Osteoblast (primary cell): ENCODE measurements at places on chromosomes 6 and 20. TPM values are rescaled to one million over a fixed set of nuclear protein-coding genes. Genes with fewer than 3 reads are reported as not detected.

The GZF1 gene
- 13.0 and 14.5 TPM in 2 replicates for total RNA-seq

GRCh38 chr20:3166913-3167342 lies 6.4 kb downstream of the LZTS3 start:
- peak; percentile 53 for DNase-seq
- H3K4me3 ChIP-seq = no peak overlapping the region
- no peak overlapping the region for H3K27ac ChIP-seq
- peaks cover 2% of the 10 kb centered on the region for H3K27me3 ChIP-seq

GRCh38 chr6:45715508-45715803 lies 300.2 kb downstream of the CLIC5 start:
- no peaks in the 10 kb centered on the region for H3K36me3 ChIP-seq
- peak; percentile 14 for DNase-seq
- H3K4me3 ChIP-seq = no peak overlapping the region
- no peaks in the 10 kb centered on the region for H3K27me3 ChIP-seq

DNA sequence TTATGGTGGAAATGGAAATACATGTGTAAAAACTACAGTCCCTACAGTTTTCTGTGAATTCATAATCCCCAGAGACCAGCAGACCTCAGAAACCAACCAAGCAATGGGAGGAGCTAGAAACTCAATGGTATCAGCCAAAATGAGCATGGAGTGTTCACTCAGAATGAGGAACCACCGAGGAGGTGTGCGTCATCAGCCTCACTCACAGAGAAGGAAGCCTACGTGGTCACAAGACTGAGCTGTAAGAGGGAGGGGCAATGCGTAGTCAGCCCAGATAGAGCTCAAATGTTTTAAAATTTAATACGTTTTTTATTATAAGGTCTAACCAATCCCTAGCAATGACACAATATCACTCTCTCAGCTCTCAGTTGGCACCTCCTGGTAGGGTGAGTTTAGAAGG lies 17.4 kb downstream of the MYLK4 start:
- H3K36me3 ChIP-seq = no peaks in the 10 kb centered on the region
- no peak overlapping the region for H3K4me3 ChIP-seq
- no peak for DNase-seq
- H3K27ac ChIP-seq = peak overlapping the region; percentile 25

The FAXC gene
- total RNA-seq = 0.88 and 1.1 TPM in 2 replicates

GRCh38 chr6:168428052-168428826 lies 12.7 kb upstream of the SMOC2 start:
- no peak overlapping the region for H3K27ac ChIP-seq
- no peaks in the 10 kb centered on the region for H3K36me3 ChIP-seq
- H3K4me3 ChIP-seq = no peak overlapping the region
- no peaks in the 10 kb centered on the region for H3K27me3 ChIP-seq
- H3K4me1 ChIP-seq = no peaks in the 10 kb centered on the region

The GPSM3 gene
- 0.88 and 1.1 TPM in 2 replicates for total RNA-seq

The MMS22L gene
- 10.3 and 11.9 TPM in 2 replicates for total RNA-seq

- DNase-seq = no peak
- peaks cover 5% of the 10 kb centered on the region for H3K4me1 ChIP-seq
- no peaks in the 10 kb centered on the region for H3K27me3 ChIP-seq
- H3K27ac ChIP-seq = no peak overlapping the region
- H3K36me3 ChIP-seq = no peaks in the 10 kb centered on the region
Measured at GRCh38 chr6:41850861-41851260, 44.3 kb downstream of the USP49 start.

The VIP gene
- total RNA-seq = not detected in 2 replicates

DNA sequence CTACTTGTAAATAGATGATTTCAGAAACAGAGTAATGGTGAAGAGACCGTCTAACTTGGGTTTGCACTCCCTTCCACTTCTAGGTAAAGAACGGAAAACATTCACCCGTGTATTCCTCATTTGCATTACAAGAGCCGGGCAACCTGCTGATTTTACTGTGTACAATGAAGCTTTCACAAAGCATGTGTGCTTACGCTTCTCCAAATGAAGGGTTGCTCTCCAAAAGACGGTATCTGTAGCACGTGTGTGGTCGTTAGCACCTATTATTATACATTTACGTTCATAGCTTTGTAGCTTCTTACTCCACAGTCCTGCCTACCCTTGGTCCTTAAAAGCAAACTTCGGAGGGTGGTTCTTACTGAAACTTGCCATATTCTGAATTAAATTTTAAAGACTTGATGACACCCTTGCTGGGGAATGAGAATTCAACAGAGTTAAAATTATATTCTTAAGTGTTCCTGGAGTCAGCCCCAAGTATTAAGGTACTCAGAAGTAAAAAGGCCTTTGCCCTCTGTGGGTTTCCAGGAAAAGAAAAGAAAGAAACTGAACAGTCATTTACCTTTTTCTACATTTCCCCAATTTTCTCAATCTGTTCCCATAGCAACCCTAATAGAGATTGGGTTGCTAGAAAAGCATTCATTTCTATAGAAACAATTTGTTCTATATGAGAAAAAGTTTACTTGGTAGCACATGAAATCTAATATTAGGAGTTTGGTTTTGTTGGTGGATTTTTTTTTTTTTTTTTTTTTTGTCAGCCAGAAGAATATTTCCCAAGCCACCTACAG lies 61.9 kb upstream of the KCNG1 start:
- no peak overlapping the region for H3K4me3 ChIP-seq
- no peak overlapping the region for H3K27ac ChIP-seq
- H3K36me3 ChIP-seq = no peaks in the 10 kb centered on the region

The MYH7B gene
- 0.29 and 0.36 TPM in 2 replicates for total RNA-seq

GRCh38 chr20:61460261-61461052 lies 208.4 kb downstream of the CDH4 start:
- H3K27ac ChIP-seq = no peak overlapping the region
- no peaks in the 10 kb centered on the region for H3K27me3 ChIP-seq
- no peaks in the 10 kb centered on the region for H3K36me3 ChIP-seq
- no peak overlapping the region for H3K4me3 ChIP-seq
- DNase-seq = peak; percentile 31

- no peak overlapping the region for H3K4me3 ChIP-seq
- peaks cover 15% of the 10 kb centered on the region for H3K36me3 ChIP-seq
- no peak for DNase-seq
- H3K27me3 ChIP-seq = no peaks in the 10 kb centered on the region
- H3K27ac ChIP-seq = no peak overlapping the region
- peaks cover 13% of the 10 kb centered on the region for H3K4me1 ChIP-seq
Measured at GRCh38 chr20:1901704-1902103, 6.5 kb downstream of the SIRPA start.

The SAPCD1 gene
- 0.59 and 1.4 TPM in 2 replicates for total RNA-seq

DNA sequence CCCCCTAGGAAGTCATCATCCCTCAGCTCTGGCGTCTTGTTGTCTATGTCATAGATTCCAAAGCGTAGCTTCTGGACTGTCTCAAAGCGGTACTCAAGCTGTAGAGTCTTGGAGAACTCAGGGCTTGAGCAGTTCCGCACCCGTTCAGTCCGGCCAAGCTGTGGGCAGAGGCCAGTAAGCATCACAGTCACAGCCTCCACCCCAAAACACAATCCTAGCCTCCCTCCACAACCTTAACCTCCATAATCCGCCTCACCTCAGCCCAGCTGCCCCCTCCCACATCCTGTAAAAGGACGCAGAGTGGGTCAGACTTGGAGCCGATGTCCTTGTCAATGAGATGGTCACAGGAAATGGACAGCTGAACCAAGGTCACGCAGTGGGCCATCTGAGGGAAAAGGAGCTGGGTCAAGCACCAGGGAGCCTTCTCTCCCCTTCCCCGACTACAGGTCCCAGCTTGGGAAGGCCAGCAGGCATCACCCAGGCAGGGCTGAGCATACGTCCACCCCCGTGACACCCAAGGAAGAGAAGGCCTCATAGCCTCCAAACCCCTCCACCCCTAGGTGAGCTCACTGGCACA lies 17.0 kb downstream of the SPAG4 start:
- no peak overlapping the region for H3K27ac ChIP-seq
- H3K27me3 ChIP-seq = no peaks in the 10 kb centered on the region
- H3K4me3 ChIP-seq = no peak overlapping the region
- H3K4me1 ChIP-seq = peaks cover 3% of the 10 kb centered on the region

The PNISR gene
- total RNA-seq = 78.2 and 81.9 TPM in 2 replicates

DNA sequence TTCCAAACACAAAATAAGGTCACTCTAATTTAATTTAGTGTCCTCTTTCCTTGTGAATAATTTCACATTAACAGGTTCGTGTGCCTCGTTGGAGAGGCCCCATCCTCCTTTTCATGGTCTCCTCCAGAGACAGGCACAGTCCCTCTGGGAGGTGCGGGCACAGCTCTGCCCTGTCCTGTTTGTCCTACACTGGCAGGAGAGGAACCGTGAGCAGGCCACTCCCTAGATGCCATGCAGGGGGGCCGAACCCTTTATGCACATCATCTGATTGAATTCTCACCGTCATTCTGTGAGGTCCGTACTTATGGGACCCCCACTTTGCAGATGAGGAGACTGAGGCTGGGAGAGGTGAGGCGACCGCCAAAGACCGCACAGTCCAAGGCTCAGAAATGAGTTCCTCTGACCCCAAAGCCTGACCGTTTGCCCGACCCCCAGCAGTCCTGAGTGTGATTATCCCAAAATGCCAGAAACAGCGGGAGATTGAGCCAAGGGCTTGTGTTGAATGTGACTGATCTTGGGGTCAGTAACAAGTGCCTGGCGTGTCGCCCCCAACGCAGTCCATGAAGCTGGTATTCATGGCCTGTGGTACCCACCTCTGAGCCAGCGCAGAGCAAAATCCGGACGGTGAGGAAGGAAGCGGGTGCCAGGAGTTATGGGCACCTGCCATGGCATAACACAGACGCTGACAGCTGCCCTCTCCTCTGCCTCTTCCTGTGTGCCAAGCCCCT lies 43.5 kb downstream of the PMEPA1 start:
- peak; percentile 62 for DNase-seq
- no peaks in the 10 kb centered on the region for H3K4me1 ChIP-seq
- no peak overlapping the region for H3K4me3 ChIP-seq
- H3K36me3 ChIP-seq = no peaks in the 10 kb centered on the region

The TXLNB gene
- 0.59 and 1.8 TPM in 2 replicates for total RNA-seq

DNA sequence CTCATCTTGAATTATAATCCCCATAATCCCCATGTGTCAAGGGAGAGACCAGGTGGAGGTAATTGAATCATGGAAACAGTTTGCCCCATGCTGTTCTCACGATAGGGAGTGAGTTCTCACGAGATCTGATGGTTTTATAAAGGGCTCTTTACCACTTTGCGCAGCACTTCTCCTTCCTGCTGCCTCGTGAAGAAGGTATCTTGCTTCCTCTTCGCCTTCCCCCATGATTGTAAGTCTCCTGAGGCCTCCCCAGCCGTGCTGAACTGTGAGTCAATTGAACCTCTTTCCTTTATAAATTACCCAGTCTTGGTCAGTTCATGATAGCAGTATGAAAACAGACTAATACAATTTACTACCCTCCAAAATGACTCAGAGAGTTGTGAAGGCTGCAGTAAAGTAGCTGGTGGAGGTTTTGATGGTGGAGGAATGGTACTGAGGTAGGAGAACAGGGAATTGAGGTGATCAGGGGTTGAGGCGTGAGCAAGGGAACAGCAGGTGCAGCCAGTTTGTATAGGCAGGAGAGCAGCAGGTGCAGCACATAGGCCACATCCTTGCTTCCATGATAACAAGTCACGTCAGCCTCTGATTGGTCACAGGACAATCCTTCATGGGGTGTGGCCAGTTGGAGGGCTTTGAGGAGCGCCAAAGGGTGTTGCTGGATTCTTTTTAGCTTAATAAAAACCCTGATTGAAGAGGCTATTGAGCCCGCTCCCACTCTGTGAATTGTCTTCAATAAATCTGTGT lies 150.0 kb downstream of the CDC5L start:
- no peak for DNase-seq
- H3K27me3 ChIP-seq = no peaks in the 10 kb centered on the region
- H3K4me1 ChIP-seq = peaks cover 8% of the 10 kb centered on the region
- no peak overlapping the region for H3K4me3 ChIP-seq
- H3K27ac ChIP-seq = no peak overlapping the region

The ARFGEF3 gene
- total RNA-seq = under 0.01 TPM in 2 replicates

- peaks cover 92% of the 10 kb centered on the region for H3K36me3 ChIP-seq
- no peak overlapping the region for H3K4me3 ChIP-seq
- no peak overlapping the region for H3K27ac ChIP-seq
Measured at GRCh38 chr20:25281541-25281991, 33.7 kb downstream of the PYGB start.

GRCh38 chr6:149233056-149233715 lies 84.3 kb upstream of the TAB2 start:
- peak overlapping the region; percentile 41 for H3K27ac ChIP-seq
- H3K4me3 ChIP-seq = peak overlapping the region; percentile 36
- no peaks in the 10 kb centered on the region for H3K27me3 ChIP-seq
- peak; percentile 91 for DNase-seq
- no peaks in the 10 kb centered on the region for H3K36me3 ChIP-seq

GRCh38 chr6:79818471-79818870 lies 128.9 kb downstream of the ELOVL4 start:
- no peaks in the 10 kb centered on the region for H3K36me3 ChIP-seq
- H3K27me3 ChIP-seq = no peaks in the 10 kb centered on the region
- no peak overlapping the region for H3K27ac ChIP-seq
- peaks cover 3% of the 10 kb centered on the region for H3K4me1 ChIP-seq
- H3K4me3 ChIP-seq = no peak overlapping the region
- no peak for DNase-seq

DNA sequence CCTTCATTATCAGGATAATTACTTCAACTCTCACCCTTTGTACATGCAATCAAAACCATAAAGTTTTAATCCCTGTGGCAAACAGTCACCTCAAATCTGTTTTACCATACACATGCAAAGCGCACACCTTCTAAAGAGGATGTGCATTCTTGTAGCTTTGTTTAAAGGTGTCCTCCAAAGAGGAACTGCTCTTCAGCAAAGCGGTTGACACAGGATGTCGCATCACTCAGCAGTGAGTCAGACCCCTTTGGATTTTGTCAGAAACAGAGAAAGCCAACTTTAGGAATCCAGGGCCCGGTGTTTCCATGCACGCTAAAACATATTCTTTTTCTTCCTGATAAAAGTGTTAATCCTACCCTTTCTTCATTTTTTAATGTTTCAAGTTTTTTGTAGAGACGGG lies 268.3 kb upstream of the ARID1B start:
- no peaks in the 10 kb centered on the region for H3K27me3 ChIP-seq
- no peak for DNase-seq
- H3K36me3 ChIP-seq = no peaks in the 10 kb centered on the region
- H3K4me1 ChIP-seq = no peaks in the 10 kb centered on the region
- H3K4me3 ChIP-seq = no peak overlapping the region
- H3K27ac ChIP-seq = no peak overlapping the region

The CRIP3 gene
- total RNA-seq = 0.59 TPM in 1 of 2 replicates, not detected in the other

DNA sequence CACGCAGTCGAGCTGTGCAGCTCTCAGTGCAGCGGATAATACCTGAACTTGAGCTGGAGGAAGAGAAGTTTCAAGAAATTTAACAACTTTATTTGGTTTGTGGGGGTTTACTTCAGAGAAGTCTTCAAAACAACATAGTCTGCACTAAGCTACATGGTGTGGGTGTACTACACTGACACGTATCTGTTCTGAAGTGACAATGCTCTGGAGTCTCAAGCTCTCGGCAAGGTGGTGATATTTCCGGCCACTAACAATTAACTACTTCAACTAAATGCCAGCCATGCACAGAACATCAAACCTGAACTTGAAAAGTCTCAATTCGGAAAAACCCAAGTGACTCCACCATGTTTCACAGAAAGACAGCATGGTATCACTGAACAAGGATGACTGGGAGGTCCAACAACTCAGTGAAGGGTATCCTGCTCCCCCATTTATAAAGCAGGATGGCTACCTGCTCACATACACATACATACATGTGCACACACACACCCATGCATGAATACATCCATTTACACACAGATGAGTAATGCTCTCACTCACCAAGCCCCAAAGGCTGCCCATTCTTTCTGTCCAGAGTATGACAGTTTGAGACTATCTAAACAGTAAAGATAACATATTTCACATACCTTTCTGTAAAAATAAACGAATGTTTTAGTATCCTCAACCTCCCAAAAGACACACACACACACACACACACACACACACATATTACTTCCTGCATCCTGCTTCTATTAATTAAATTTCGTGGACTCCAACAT lies 15.4 kb upstream of the ANKRD60 start:
- H3K4me1 ChIP-seq = no peaks in the 10 kb centered on the region
- no peaks in the 10 kb centered on the region for H3K27me3 ChIP-seq
- no peak for DNase-seq
- H3K27ac ChIP-seq = no peak overlapping the region
- H3K36me3 ChIP-seq = peaks cover 57% of the 10 kb centered on the region
- H3K4me3 ChIP-seq = no peak overlapping the region
